ENCODE measurements at places on chromosomes 16 and 17.

GRCh38 chr16:57299009-57299718, 14.7 kb upstream of the PLLP start:
- DNase-seq, result peak; percentile 21

DNA sequence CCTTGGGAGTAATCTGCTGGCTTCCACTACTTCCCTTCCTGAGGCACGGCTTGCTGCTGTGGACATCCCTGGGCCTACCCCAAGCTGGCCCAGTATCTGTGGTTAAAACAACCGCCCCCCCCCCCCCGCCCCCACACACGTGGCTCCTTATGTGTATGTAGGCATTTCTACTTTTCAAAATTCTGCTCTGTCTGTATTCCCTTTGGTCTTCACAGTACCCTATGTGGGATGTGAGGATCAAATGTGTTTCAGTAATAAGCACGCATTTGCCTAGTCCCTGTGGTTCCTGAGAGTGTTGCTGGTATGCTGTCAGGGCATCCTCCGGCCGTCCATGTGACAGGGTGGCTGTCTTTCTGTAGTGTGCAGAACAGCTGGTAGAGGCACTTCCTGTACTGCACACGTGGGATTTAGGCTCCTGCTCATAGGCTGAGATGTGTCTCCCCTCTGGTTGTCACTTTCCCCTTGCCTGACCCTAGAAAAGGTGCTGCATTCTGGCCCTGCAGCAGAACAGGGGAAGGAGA, 2.2 kb downstream of the NT5M start:
- no peak for DNase-seq

- no peak for DNase-seq
These were observed 16.4 kb downstream of the KRT23 start for GRCh38 chr17:40921026-40921425.

DNA sequence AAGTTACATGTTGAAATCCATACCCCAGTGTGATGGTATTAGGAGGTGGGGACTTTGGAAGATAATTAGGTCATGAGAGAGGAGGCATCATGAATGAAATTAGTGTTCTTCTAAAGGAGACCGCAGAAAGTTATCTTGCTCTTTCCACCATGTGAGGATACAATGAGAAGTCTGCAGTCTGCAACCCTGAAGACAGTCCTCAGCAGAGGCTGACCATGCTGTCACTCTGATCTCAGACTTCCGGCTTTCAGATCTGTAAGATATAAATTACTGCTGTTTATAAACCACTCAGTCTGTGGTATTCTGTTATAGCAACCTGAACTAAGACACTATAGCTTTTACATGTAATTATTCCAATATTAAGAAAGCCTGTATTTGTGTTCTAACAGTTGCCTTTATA, 116.7 kb upstream of the CES5A start:
- no peak for DNase-seq

DNA sequence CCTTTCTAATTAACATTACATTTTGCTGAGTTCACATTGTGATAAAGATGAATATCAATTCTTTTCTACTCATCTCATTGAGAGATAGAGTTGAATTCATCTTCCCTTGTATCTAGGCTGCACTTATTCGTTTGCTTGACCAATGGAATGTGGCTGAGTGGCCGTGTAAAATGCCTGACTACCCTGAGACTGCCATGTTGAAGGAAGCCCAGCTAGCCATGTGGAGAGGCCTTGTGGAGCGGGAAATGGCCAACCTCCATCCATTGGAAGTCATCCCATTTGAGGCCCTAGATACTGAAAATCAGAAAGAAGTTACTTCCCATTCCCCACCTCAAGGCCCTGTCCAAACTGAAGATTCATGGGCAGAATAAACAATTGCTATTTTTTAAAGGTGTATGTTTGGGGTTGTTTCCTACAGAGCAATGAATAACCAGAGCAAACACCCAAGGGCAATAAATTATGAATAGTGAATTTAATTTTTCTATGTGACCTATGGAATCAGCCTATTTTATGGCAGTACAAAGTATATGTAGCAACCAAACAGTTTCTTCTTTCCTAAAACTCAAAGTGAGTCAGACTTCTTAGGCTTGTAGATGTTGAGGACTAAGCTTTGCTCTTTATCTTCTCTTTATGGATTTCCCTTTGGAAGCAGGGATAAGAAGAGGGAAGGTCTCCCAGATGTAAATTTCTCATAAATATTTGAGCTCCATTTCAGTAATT, 545.1 kb downstream of the MAF start:
- no peak for DNase-seq

DNA sequence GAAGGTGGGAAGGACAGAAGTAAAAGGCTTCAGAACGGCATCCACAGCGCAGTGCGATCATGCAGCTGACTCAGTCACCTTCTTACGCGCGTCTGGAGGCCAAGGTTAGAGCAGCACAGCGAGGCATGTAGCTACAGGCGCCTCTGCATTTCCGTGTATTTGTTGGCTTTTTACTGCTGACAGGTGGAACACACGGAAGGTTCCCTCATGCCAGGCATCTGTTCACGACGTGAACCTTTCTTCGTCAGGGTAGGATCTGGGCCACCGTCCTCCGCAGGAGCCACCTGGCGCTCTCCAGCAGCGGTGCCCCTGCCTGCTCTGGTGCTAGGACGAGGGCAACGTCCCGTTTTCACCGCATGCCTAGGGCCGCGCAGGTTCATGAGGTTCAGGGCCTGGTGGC, 15.3 kb downstream of the TMEM204 start:
- no peak for DNase-seq
